Activated T-helper 1 cell treated with Interleukin-2 at 50 U/mL for 16 hours (primary cell): ENCODE measurements at places on chromosomes 16 and 17.

GRCh38 chr17:59494757-59495368 is 70.5 kb upstream of the DHX40 start:
- no peak for DNase-seq

DNA sequence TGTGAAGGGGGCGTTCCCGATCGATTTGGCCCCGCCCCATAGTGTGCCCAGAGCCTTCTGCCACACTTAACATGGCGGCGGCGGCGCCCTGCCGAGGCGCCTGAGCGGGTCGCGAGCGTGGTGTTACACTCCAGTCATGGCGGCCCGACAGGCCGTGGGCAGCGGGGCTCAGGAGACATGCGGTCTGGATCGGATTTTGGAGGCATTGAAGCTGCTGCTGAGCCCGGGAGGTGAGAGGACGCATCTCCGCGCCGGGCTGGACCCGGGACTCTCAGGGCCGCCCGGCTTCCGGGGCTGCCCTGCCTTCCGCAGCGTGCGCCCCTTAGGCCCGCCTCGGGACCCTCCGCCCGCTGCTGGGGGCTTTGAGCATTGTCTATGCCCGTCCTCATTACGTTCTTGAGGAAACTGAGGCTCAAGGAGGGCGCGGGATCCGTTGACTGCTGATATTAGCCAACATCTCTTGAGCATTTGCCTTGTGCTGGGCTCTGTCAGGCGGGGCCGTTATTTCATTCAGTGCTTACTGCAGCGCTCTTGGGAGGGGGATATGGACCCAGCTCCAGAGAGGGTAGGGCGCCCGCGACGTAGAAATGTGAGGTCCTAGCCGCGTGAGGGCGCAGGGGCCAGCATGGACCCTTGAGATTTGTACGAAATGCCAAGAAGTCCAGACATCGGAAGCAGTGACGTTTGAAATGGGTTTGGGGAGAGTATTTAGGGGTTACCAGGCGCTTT is at the start of gene TANGO6:
TANGO6 (plus strand) TSS at position 50 of the 729 bp plus-strand sequence; CDS start at position 137, 87 bp downstream.
- DNase-seq: peak; percentile 80

GRCh38 chr16:86092586-86093480 is 193.9 kb downstream of the IRF8 start:
- no peak for DNase-seq

DNA sequence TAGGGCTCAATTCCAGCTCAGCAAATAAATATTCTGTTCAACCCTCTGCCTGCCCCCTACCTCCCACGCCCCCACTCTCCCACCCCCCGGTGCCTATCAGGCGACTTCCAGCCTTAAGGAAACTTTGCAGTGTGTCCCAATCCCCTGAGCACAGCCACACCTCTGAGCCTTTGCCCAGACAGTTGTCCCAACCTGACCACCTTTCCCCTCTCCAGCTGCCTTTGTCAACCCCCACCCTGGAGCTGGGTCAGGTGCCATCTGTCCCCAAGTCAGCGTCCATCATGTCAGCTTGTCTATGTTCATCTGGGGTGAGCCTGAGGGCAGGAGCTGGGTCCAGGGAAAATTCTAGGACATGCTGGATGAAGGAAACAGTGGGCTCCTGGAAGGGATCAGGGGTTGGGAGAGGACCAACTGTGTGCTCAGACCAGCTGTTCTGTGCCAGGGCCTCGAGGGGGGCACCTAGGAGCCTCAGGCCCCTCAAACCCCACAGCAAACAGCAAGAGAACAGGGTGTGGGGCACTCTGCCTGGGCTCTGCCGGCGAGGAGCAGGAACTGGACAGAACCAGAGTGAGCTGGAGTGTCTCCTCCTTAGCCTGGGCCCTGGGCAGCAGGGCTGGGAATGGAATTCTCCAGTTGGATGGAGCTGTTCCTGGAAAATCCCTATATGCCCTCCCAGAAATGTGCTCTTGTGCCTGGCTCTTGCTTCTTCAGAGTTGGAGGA is 17.8 kb downstream of the CDH16 start:
- DNase-seq: no peak

DNA sequence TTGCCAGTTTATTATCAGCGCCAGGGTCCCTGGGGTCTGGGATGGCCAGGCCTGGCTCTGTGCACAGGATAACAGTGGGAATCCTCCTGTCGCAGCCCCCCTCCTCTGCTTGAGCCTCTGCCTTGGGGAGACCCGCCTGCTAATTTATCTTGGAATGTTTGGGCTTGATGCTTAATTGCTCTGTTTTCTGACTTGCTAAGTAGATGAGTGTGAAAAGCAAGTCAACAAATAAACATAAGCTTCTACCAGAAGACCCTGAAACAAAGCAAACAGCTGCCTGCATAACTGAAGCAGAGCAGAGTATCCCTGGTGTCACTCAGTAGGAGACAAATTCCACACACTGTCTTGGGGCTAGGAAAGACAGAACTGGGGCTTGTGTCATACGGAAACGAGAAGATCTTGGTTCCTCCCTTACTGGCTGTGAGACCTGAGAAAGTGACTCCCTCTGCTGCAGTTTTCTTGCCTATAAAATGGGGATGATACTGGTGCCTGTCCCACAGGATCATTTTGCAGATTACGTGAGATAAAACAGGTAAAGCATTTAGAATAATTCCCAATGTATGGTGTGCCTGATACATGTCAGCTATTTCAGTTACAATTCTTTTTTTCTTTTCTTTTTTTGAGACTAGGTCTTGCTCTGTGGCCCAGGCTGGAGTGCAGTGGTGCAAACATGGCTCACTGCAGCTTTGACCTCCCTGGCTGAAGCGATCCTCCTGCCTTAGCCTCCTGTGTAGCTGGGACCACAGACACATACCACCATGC is 44.8 kb upstream of the IRX3 start:
- no peak for DNase-seq

DNA sequence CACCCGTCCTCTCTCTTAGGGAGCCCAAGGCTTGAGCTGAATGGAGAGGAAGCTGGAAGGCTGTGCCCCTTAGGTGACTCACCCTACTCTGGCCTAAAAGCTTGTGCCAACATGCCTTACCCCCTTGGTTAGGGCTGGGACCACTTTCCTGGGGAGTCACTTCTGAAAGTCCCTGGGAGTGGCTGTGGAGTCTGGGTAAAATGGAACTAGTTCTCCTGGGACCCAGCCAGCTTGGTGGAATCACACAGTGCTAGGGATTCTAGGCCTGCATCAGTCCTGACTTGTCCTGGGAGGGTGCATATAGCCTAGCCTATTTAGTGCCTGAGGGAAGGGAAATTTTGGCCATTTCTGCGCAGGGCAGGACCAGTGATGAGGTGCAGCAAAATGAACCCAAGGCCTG is 10.5 kb downstream of the MMP28 start:
- DNase-seq: no peak

GRCh38 chr17:38704606-38705522 is at the start of gene MLLT6:
Gene MLLT6, plus strand, starts transcription at chr17:38705273. Its CDS starts 360 bp downstream, at chr17:38705633.
- DNase-seq: peak; percentile 77

DNA sequence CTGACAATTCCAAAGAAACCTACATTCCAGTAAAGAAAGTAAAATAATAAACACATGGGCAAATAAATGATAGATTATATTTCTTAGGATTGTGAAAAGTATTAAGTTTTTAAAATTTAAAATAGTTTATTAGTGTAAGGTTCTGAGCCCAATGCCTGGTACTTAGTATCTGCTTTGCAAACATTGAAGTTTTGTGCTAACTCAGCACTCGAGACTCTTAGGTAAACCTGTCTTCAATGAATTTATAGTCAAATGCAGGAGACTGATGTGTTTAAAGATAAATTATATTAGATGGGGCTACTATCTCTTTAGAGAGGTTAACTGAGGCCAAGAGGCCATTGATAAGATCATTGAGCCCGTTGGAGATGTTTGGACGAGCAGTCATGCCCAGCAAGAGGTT is 138.3 kb upstream of the SALL1 start:
- DNase-seq: no peak

DNA sequence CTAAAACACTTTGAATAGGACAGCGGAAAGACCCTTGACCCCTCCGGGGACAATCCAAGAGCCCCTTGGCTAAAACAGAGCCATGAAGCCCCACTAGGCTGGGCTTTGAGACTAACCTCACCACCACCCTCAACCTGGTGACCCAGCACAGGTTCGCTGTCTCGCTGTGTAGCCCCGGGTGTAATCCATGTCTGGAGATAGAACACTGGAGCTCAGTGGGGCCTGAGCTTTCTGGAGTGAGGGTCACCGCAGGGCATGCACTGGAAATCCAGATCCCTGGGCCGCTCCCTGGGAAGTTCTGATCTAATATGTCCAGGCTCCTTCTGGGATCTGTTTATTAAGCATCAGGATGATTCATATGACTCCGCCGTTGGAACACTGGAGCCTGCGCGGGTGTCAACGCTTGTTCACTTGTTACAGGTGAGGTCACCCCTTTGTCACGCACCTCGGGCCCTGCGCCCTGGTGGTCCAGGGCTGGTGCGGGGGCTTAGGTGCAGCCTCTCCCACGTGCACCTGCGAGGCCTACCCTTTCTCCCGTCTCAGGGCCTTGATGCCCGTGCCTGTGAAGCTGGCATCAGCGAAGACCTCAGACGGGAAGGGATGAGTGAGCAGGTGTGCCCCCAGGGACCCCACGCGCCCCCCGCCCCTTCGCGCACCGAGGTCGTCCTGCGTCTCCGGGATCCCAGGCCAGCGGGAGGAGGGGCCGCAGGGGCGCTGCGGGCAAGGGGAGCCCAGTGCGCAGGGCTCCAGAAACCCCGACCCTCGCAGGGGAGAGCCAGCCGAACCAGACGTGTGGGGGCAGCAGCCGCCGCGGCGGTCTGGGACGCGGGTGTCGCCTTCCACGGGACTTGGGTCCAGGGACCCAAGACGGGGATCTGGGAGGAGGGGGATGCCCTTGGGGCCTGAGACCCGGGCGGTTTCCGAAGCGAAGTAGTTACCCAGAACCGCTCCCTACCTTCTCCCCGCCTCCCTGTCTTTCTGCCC is 224.1 kb upstream of the FOXF1 start:
- DNase-seq: no peak

DNA sequence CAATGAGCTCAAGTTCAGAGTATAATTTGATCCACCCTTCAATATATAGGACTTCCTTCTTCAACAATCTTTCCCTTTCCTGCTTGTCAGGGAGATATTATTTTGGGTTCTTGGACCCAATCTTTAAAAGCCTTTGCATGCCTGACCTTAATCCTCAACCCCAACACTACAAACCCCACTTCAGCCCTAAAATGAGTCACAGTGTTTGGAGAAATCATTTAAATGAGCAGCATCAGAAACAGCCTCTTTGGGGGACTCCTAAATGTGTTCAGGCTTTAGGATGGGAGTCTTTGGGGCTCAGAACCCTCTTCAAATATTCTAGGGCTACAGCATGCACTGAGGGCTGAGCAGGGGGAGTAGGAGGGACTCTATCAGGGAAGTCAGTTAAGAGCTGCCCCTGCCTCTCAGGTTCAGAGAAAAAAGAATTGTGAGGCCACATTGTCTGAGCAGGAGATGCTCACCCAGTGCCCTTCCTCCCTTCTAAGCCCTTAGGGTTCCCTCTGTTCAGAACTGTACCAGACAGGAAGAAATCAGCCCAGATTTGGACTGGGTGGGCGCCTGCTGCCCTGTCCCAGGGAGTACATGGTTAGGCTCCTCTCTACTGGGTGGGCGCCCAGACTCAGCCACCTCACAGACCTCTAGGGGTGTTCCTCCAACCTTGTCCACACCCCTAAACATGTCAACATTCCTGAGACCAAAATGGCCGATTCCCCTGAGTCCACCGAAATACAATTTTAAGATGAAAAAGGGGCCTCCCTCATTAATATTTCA is 5.0 kb downstream of the NEUROD2 start:
- DNase-seq: no peak

GRCh38 chr17:64384253-64385186 is 6.1 kb downstream of the PECAM1 start:
- no peak for DNase-seq

GRCh38 chr16:65066651-65067050 is 55.2 kb downstream of the CDH11 start:
- DNase-seq: no peak

- no peak for DNase-seq
Measured at GRCh38 chr16:27665881-27666280, 115.9 kb downstream of the KATNIP start.

DNA sequence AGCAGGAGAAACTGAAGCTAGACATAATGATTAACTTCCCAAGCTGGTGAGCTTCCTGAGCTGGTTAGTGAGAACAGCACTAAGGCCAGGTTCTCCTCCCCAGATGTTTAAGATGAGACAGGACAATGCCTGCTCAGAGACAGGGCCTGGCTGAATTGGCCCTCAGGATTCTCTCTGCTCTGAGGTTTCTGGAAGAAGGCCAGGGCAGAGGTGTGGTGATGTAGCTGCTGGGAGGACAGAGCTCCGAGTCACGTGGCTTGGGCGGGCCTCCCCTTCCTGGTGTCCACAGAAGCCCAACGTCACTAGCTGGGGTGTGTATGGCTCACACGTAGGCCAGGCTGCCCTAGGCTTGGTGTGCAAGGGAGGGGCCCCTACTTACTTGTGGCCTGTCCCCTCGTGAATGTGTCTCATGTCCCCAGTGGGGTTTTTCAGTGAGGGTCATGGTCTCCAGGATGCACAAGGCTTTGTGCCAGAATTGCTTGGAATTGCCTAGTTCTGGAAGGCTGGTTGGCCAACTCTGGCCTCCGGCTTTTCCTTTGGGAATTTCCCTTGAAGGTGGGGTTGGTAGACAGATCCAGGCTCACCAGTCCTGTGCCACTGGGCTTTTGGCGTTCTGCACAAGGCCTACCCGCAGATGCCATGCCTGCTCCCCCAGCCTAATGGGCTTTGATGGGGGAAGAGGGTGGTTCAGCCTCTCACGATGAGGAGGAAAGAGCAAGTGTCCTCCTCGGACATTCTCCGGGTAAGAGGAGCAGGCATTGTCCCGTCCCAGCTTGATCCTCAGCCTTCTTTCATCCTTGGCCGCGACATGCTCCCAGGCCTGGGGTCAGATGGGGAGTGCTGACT is 3.4 kb downstream of the NOD2 start:
- peak; percentile 41 for DNase-seq

DNA sequence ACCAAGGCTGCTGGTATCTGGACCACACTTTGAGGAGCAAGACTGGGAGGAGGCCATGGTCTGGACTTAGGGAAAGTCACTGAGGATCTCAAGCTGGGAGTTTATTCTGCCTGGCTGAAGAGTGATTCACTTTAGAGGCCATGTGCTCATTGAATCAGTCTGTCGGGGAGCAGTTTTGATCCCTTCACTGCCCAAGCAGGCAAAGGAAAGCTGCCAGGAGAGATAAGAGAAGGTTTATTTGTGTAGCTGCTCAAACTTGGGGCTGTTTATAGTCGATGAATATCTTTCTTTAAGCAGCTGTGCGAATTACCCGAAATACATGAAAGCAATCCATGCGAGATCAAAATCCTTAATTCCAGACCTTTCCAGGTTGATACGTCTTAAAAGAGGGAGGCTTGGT is 544.4 kb upstream of the EEF2KMT start:
- no peak for DNase-seq

DNA sequence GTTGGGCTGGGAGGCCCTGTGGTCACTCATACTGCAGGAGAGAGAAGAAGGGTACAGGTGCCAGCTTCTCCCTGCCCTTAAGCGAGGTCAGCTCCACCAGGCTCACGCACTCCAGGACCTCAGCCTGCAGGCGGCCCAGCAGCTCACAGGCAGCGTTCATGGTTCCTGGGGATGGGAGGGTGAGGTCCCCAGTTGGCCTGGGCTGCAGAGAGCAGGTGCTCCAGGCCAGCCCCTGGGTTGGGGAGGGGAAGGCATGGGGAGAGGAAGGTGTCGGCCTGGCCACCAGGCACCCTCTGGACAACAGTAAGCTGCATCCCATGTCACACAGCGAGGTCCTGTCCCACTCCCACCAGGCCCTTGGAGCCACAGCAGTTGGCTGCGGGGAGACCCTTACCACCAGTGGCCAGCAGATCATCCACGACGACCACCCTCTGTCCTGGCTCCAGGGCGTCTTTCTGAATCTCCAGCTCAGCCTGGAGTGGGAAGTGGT is 2.0 kb downstream of the APRT start:
- no peak for DNase-seq

GRCh38 chr16:74320707-74321106 is 24.1 kb downstream of the PSMD7 start:
- DNase-seq: no peak

GRCh38 chr16:64654178-64654577 is 467.7 kb downstream of the CDH11 start:
- no peak for DNase-seq
